ENCODE measurements at places on chromosomes 1 and 21. TPM values are rescaled to one million over a fixed set of nuclear protein-coding genes. Genes with fewer than 3 reads are reported as not detected.

AGL gene
- 6.1 TPM for total RNA-seq

AMIGO1 gene
- 9.2 TPM for total RNA-seq

VWA5B1 gene
- total RNA-seq = not detected

HORMAD1 gene
- total RNA-seq = 3.3 TPM

FAM72B gene
- total RNA-seq = 0.42 TPM

FCN3 gene
- total RNA-seq = not detected

SPATA45 gene
- not detected for total RNA-seq

SYDE2 gene
- 10.7 TPM for total RNA-seq

CELA2A gene
- not detected for total RNA-seq

SLC9C2 gene
- not detected for total RNA-seq

SYNC gene
- total RNA-seq = 0.10 TPM

NEGR1 gene
- 0.31 TPM for total RNA-seq

MX2 gene
- 32.6 TPM for total RNA-seq

STUM gene
- total RNA-seq = not detected

TADA1 gene
- 27.5 TPM for total RNA-seq

PIGR gene
- total RNA-seq = not detected

COA6 gene
- 9.6 TPM for total RNA-seq

MEGF6 gene
- 16.2 TPM for total RNA-seq

SMPDL3B gene
- 0.10 TPM for total RNA-seq

OR2L5 gene
- not detected for total RNA-seq

CFHR1 gene
- not detected for total RNA-seq

SMIM1 gene
- 0.73 TPM for total RNA-seq

LIPI gene
- not detected for total RNA-seq

MAP3K21 gene
- 2.4 TPM for total RNA-seq

SLC5A9 gene
- total RNA-seq = 0.10 TPM

SAMD11 gene
- total RNA-seq = not detected

All from mononuclear cell (primary cell).